Daoy (cell line): ENCODE measurements at places on chromosomes 4 and X.

DNA sequence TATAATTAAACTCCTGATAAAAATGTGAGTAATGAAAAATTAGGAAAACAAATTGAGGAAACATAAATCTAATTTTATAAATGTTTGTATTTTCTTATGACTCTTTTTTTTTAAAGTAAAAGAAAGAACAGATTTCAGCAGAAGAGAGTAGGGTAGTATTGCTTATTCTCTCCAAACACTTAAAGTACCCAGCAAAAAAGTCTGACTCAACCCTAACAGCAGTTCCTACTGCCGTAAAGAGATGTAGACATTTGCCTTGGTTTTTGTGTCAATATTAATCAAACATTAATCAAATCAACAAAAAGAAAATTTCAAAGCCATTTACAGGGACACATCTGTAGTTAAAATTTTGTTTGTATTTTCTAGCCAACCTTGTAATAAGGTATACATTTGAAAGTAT is 508.4 kb downstream of the IL15 start:
- no peak for DNase-seq

- DNase-seq = no peak
Measured at GRCh38 chr4:132593717-132594400, 555.2 kb upstream of the PCDH10 start.

DNA sequence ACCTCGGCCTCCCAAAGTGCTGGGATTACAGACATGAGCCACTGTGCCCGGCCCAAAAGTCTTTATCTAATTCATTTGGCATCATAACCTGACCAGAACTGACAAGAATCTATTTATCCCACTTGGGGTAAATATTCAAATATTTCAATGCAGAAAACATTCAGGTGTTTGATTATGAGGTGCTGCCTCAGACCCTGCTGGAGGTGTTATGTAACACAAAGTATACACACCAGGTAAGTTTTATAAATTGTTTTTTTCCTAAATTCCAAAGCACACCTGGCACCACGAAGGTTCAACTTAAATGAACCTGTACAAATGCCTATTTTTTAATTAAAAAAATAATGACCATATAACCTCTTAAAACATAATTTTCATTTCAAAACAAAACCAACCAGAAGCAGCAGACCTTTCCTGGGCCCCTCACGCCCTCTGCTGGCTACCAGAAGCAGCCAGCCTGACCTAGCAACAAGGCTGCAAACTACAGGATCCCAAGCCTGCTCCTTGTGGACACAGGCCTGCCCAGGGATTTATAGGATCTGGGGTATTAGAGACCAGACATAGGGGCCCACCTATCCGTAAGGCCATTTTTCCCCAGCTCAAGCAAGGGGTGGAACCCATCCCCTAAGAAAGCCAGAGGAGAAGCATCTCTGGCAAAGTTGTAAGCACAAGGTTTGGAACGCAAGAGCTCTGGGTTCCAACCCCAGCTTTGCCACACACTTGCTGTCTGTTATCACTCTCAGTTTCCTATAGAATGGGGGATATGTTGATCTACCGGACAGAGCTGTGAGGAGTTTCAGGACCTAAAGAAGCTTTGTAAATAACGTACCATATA is 11.7 kb downstream of the OTUD5 start:
- peak; percentile 36 for DNase-seq

GRCh38 chrX:130267956-130268448 is 697 bp downstream of the ZNF280C start:
- DNase-seq = no peak

DNA sequence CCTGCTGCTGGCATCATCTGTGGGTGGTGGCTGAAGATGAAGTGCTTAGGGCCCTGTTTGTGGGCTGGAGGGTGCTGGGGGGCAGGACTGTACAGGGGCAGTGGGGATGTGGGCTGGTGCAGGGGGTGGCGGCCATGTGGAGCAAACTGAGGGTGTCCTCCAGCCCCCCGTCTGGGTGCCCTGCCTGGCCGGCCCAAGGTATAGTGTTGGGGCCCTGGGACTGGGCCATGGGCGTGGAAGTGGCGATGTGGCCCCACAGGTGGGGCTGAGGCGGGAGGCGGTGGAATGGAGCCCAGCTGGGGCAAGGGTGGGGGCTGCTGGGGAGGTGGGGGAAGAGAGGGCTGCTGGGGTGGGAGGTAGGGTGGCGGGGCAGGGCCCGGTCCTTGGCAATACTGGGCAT is 9.5 kb upstream of the KDM5C start:
- no peak for DNase-seq

GRCh38 chrX:102697494-102697893 is 14.8 kb upstream of the GPRASP2 start:
- DNase-seq = no peak

GRCh38 chr4:1685235-1686150 is 1.4 kb upstream of the FAM53A start:
- DNase-seq = no peak

DNA sequence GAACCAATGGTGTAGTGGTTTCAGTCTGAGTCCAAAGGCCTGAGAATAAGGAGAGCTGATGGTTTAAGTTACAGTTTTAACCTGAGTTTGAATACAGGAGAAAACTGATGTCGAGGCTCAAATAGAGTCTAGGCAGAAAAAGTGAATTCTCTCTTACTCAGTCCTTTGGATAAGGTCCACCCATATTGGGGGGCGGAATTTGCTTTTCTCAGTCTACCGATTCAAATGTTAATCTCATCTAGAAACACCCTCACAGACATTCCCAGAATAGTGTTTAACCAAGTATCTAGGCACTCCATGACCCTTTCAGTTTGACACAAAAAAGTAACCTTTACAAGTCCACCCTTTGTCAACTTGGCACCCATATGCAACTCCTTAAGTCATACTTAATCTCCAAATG is 216.0 kb downstream of the GRID2 start:
- DNase-seq = no peak

- DNase-seq = no peak
Measured at GRCh38 chr4:15777697-15778288, 335 bp upstream of the CD38 start.

- DNase-seq = no peak
Measured at GRCh38 chrX:66163447-66163846, 600 bp upstream of the HEPH start.

- peak; percentile 2 for DNase-seq
Measured at GRCh38 chr4:84324303-84325245, 174.5 kb downstream of the NKX6-1 start.

DNA sequence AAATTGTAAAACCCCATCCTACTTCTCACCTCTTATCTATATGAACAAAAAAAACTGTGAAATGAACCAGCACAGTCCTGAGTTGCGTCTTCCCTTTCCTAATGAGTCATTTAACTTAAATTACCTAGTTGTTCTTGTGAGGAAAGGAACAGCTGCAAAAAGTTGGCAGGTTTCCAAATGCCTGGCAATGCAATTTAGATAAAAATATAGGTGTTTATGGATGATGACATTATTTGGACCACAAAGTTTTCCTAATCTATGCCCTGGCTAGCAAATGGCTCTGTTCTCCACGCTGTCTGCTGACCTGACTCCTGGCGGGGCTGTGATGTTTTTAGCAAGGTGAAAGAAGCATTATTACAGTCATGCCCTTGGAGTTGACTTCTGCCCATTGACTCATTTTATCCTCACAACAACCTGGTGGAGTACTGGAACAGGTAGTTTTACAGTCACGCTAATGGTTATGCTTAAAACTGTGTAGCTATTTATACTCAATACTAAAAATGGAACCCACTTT is 29.8 kb upstream of the RELL1 start:
- DNase-seq = peak; percentile 59

DNA sequence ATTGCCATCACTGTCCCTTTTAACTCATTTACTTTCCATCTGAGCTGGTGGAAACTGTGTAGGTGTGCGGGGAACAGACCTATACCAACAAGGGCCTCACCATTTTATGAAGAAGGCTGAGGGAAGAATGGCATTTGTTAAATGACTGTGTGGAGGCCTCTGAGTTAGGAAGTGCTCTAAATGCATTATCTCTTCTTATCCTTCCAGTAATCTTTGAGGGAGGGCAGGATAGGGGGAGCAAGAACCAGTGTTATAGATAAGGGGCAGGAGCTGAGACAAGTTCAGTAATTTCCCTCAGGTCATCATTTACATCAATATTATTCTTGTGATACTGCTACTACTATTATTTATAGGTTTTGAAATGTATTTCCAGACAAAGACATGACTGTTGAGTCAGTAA is 122.4 kb upstream of the PDLIM3 start:
- DNase-seq = no peak

- no peak for DNase-seq
Measured at GRCh38 chr4:84792366-84793301, 173.9 kb downstream of the WDFY3 start.

GRCh38 chr4:52954560-52955170 is 92.5 kb downstream of the RASL11B start:
- no peak for DNase-seq

- DNase-seq = no peak
Measured at GRCh38 chrX:100600758-100601157, 16.0 kb downstream of the TNMD start.

- peak; percentile 5 for DNase-seq
Measured at GRCh38 chr4:168717847-168718246, 221.0 kb downstream of the PALLD start.

DNA sequence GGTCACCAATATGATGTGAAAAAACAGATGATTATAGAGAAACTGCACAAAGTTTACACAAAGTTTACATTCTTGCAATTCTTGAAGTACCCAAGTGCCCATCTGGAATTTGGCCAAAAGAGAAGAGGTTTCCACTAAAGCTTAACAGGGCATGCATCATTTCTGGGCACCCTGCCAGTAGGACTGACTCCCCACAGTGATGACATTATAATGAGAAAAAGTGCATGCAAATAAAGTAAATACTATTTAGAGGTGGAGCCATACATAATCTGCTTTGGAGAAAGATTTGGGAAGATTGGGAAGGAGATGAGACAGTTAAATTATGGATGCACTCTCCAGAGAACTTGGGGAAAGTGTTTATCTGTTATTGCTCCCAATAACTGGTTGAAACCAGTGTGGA is 93.7 kb upstream of the TRPC3 start:
- DNase-seq = peak; percentile 92
